Anterior cingulate cortex (tissue), 58 donors: ENCODE measurements at places on chromosomes 5 and 9.

DNA sequence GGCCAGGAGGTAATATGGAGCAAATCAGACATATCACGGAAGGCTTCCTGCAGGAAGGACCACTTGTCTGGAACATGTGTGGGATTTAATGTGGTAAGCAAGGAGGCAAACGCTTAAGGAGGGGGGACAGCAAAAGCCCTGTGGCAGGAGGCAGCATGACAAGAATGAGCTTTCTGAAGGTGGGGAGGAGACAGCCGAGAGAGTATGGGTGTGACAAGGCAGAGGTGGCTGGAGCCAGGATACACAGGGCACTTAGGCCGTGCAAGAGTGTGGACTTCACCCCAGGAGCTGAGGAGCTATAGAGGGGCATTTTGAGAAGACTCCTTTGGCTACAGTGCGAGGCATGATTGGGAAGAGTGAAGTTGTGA, 14.4 kb upstream of the S1PR3 start:
- DNase-seq: no peak

- no peak for DNase-seq
These were observed 12.3 kb upstream of the MAP3K1 start for GRCh38 chr5:56803025-56803424.

DNA sequence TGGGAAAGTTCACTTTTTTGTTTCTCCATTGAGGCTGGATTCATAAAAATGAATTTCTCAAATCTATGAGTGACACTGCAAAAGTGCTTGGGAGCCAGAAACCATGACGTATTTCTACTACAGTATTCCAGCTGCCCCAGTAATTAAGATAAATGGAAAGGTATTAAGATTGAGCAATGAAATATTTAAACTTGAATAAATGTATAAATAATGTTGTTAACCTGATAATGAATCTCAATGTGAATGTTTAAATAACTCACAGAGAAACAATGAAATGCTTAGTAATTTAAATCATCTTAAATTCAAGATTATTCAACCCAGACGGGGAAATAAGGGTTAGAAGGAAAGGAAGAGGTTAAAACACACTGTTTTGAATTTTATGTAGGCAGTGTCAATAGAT, 11.2 kb upstream of the SRP19 start:
- DNase-seq: no peak

DNA sequence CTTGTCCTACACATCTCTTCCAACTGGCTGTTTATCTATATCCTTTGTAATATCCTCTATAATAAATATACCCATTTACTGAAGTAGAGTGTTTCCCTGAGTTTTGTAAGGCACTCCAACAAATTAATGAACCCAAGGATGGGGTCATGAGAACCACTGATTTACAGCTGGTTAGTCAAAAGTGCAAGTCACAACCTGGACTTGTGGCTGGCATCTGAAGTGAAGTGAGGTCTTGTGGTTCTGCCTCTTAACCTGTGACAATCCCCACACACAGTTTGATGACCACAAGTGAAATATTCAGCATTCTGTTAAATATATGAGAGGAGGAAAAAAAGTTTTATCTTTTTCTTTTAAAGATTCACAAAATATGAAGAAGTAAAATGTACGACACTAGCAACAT, 126.1 kb downstream of the NR2F1-AS1 start:
- no peak for DNase-seq

DNA sequence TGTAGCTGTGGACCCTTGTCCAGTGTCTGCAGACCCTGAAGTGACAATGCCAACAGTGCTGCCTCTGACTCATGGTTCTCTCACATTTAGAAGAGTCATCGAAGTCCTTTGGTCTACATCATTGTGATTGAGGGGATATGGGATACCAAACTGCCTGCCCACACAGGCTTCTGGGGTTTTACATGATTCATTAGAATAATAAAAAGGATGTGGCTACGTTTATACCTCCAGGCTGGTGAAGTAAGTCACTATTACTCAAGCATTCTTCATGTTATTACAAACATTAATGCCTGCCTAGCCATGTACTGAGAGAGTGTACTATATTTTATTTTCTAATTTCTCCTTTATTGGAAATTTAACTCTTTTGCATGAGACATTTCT, 365.7 kb downstream of the SPATA31D1 start:
- no peak for DNase-seq

DNA sequence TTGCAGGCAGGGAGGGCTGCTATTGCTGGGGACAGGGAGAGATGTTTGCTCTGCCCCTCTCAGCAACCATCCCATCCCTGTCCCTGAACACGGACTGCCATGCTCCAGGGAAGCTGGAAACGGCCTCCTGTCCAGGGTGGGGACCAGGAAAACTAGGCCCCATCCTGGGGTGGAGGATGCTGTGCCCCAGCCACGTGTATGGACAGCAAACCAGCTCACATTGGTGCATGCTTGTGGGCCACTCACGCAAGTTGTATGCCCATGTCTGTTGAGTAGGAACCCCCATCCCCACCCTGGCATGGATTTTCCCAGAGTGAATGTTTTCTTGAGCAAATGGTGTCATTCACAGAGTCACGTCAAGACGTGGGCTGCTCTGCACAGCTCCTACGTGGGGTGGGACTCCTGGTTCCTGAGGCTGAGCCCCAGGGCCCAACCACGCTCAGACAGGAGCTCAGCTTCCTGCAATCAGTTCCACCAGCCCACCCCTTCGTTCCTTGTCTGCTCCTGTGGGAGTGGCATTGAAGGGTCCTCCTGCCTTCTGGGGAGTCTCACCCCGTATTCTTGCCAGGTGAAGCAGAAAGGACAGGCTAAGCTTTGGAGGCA, 4.6 kb downstream of the UNC5A start:
- no peak for DNase-seq

- no peak for DNase-seq
These were observed 412.9 kb downstream of the CHSY3 start for GRCh38 chr5:130316971-130317680.

- DNase-seq: no peak
These were observed 3.6 kb upstream of the PALM2AKAP2 start for GRCh38 chr9:109776391-109776790.

DNA sequence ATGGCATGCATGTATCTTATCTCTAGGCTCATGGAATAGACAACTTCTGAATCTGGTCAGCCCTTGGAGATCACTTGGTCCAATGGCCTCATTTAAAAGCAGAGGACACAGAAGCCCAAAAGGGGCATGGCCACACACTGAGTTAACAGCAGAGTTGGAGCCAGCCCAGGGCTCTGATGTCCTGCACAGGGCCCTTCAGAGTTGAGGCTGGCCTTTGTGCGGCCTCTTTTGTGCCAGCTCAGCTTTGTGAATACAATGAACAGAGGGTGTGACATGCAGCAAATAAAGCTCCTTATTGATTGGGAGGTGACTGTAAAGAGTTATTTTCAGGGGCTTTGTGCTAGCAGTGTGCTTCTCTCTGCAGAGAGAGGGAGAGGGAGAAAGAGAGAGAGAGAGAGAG, 150.1 kb upstream of the STK32A start:
- DNase-seq: peak; percentile 47

- no peak for DNase-seq
These were observed 53.7 kb downstream of the TMOD1 start for GRCh38 chr9:97555164-97555563.

- DNase-seq: no peak
These were observed 158.1 kb upstream of the ADRA1B start for GRCh38 chr5:159758189-159758588.

GRCh38 chr5:181120761-181121160, 10.2 kb downstream of the OR2V1 start:
- DNase-seq: no peak

DNA sequence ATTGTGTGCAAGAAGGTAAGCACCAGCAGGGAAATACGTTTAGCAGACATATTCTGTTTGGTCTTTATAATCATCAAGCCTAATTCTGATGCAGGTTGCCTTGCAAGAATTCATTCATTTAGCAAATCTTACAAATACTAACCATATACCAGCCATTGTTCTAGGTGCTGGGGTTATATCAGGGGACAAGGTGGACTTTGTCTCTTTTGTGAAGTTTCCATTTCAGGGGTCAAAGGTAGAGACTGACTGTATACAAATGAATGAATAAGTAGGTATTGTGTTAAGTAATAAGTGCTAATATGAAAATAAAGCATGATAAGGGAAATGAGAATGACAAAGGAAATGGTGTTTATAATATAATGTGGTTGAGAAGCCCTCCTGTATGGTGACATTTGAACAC, 64.0 kb downstream of the LNPEP start:
- DNase-seq: no peak

DNA sequence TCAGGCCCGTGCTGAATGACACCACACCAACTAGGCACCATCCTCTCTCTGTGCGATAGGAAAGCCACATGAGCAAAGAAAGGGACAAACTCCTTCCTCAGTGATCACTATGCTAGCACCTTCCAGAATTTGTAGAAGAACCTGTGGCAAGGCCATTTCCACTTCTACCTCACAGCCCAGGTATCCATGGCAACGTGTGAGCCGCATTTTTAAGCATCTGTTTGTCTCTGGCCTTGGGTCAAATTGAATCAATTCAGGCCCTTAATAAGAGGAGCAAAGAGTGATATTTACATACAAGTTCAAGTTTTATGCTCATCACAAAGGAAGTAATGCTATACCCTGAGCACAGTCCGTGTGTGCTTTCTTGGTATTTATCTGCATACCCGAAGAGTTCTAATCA, 179.3 kb downstream of the SLC12A2 start:
- no peak for DNase-seq

DNA sequence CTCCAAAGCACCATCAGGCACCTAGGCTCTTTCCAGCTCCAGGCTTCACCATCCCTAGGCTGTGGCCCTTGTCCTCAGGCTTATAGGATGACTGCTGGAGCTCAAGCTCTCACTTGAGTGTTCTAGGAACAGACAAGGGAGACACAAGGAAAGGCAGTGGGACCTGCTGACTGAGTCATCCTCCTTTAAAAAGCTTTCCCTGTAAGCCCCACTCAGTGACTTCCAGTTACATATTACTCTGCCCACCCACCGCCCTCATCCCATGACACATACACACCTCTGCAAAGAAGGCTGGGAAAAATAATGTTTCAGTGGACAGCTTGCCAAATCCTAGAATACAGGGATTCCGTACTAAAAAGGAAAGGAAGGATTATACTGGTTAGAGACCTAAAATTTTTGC, 154.2 kb upstream of the ZNF366 start:
- no peak for DNase-seq

DNA sequence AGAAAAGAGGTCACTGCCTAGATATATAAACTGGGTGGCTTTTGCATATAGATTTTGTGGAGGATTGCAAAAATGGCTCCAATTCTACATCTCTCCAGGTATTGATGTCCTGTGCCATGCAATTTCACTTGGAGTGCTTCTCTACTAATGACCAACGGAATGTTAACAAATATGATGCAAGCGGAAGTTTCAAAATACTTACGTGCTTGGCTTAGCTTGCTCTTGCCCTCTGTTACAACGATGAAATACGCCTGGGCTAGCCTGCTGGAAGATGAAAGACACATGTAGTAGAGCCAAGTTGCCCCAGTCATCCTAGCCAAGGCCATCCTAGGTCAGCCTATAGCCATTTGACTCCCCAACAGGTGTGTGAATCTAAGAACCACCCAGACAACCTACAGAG, 3.6 kb upstream of the POC5 start:
- no peak for DNase-seq

- DNase-seq: no peak
These were observed 70.5 kb downstream of the FOXD1 start for GRCh38 chr5:73378070-73378469.

GRCh38 chr5:67297376-67297775, 100.8 kb upstream of the CD180 start:
- DNase-seq: no peak

DNA sequence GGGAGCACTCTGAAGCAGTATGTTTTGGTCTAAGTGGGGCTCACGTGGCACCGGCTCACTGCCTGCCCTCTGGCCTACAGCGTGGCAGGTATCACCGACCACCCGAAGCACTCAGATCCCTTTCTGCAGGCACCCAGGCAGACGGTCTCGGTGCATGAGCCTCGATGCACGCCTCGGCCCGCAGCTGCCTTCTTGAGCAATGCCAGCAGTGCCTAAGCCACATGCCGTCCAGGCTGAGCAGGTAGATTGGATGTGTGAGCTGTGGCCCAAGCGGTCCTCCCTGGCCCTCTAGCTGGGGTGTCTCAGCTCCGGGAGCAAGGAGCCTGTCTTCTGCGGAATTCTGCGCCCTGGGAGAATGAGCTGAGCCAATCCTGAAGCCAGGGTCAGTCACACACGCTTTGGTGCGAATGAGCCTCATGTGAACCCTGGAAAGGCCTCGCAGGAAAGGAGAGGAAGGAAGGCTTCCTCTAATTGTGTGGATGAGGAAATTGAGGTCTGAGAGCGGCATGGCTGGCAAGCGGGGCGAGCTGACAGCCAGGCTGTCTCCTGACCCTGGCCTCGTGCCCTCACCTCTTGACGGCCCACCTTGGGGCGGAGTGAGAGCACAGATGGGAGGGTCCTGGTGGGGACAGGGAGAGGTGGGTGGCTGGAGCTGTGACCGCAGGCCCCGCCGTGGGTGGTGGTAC, 14.4 kb downstream of the RXRA start:
- DNase-seq: no peak

DNA sequence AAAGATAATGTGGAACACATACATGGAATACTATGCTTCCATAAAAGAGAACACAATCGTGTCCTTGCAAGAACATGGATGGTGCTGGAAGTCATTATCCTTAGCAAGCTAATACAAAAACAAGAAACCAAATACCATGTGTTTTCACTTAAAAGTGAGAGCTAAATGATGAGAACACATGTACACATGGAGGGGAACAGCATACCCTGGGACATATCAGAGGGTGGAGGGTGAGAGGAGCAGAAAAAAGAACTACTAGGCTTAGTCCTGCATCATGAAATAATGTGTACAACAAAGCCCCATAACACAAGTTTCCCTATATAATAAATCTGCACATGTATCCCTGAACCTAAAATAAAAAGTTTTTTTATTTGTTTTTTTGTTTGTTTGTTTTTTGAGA, 855.5 kb upstream of the NUDT12 start:
- DNase-seq: no peak

GRCh38 chr9:76703270-76703669, 61.0 kb upstream of the PCA3 start:
- no peak for DNase-seq

DNA sequence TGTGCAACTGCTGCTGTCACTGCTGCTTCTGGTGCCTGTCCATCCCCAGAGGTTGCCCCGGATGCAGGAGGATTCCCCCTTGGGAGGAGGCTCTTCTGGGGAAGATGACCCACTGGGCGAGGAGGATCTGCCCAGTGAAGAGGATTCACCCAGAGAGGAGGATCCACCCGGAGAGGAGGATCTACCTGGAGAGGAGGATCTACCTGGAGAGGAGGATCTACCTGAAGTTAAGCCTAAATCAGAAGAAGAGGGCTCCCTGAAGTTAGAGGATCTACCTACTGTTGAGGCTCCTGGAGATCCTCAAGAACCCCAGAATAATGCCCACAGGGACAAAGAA, 265 bp downstream of the CA9 start:
- DNase-seq: no peak

GRCh38 chr5:38601863-38602298, 45.4 kb upstream of the LIFR start:
- no peak for DNase-seq

- DNase-seq: no peak
These were observed 2141.6 kb upstream of the C9orf72 start for GRCh38 chr9:29714860-29715259.

- DNase-seq: peak; percentile 81
These were observed 32.1 kb downstream of the PTPA start for GRCh38 chr9:129143031-129143927.

- no peak for DNase-seq
These were observed 467.4 kb downstream of the CETN3 start for GRCh38 chr5:89942171-89942570.

- no peak for DNase-seq
These were observed 81.3 kb upstream of the ELAVL2 start for GRCh38 chr9:23907343-23907742.
